ENCODE measurements at places on chromosomes 16 and 17.
A peak's percentile ranks its signal among the peaks of the same experiment; 100 is the strongest.

- no peak for DNase-seq
These were observed 225.7 kb downstream of the CEP112 start for GRCh38 chr17:65966072-65966695.

- DNase-seq: no peak
These were observed 456.6 kb upstream of the DYNLRB2 start for GRCh38 chr16:80084163-80084562.

GRCh38 chr17:32136856-32137255 lies 5.4 kb upstream of the RHOT1 start:
- DNase-seq: no peak

DNA sequence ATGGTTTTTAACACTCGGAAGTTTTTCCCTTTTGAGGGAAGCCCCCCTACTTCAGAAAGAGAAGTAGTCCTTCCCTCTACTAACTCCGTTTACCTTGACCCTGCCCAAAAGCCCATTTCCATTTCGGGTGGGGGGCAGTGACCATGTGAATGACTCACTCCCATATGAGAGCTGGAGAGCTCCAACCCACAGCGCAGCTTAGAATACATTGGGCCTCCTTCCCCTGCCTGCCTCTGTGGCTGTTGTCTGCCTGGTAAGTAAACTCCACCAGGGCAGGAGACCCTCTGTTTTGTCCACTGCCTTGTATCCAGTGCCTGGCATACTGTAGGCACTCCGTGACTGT lies 985 bp downstream of the SGSM2 start:
- no peak for DNase-seq

DNA sequence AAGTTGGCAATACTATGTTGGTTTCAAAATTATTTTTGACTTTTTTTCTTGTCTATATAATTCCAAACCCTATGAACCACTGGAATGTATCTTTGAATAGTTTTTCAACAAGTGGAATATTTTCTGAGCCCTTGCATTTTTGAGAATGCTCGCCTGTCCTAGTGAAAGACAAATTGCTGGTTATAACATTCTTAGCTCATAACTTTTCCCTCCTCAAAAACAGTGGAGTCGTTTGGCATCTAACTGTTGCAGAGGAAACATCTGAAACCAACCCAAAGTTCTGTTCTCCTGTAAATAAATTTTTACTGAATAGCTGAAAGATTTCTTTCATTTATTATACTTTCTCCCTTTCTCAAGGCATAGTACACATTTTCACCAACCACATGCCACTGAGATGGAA lies 11.3 kb upstream of the COX10 start:
- no peak for DNase-seq

DNA sequence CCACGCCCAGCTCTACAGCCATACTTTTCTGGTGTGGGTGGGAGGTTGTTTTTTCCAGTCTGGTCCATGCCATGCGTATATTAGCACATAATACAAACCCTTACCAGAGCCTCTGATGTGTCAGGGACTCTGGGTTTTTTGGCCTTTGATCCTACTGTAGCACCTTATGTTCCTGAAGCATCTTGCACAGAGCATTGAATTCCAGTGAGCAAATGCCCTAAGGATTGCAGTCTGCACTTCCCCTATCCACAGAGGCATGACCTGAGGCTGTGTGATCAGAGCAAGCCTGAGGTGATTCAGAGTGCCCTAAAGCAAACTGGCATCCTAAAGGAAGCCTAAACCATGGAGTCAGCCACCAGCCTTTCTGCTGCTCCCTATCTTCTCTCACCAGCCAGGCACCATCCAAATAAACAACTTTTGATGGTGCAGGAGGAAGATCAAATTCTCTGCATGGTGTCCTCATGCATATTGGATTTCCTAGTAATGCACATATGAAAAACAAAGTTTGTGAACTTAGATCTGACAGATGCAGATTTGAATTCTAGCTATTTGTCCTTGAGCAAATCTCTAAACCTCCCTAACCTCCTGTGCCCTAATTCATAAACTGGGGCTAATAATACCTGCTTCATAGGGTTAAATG lies 41.2 kb upstream of the HAS3 start:
- no peak for DNase-seq

DNA sequence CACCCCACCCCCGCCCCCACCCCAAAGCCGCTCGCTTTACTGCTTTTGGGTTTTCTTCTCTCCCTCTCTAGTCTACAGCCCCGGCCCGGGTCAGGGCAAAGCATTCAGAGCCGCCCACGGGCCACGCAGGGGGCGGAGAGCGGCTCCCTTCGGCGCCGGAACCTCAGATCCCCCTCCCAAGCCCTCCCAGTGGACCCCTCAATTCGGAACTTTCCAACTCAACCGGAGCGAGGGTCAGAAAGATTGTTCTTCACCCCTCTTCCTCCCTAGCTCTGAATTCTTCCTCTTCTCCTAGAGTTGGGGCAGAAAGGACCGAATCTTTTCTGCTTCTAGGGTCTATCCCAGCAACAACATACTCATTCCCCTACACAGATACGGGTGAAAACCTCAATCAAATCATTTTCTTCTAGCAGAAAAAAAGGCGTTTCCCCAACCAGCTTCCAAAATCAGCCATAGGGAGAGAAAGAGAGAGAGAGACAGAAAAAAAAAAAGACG lies 1.0 kb downstream of the HOXB2 start:
- no peak for DNase-seq

DNA sequence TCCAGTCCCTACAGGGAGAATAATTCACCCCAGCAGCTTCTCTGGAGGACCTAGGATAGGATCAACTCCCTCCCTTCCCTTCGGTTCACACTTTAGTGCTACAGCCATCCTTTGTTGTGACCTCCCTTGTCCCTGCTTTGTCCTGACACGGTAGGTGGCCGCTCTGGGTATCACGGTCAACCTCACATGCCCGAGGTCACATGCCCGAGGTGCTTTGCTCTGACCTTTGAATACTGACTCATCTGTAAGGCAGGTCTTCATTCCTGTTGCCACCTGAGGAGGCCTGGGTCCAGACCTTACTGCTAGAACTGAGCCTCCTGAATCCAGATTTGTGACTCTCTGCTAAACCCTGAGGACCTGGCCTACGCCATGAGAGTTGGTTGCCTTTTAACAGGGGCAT lies 19.7 kb downstream of the ALKBH5 start:
- no peak for DNase-seq

DNA sequence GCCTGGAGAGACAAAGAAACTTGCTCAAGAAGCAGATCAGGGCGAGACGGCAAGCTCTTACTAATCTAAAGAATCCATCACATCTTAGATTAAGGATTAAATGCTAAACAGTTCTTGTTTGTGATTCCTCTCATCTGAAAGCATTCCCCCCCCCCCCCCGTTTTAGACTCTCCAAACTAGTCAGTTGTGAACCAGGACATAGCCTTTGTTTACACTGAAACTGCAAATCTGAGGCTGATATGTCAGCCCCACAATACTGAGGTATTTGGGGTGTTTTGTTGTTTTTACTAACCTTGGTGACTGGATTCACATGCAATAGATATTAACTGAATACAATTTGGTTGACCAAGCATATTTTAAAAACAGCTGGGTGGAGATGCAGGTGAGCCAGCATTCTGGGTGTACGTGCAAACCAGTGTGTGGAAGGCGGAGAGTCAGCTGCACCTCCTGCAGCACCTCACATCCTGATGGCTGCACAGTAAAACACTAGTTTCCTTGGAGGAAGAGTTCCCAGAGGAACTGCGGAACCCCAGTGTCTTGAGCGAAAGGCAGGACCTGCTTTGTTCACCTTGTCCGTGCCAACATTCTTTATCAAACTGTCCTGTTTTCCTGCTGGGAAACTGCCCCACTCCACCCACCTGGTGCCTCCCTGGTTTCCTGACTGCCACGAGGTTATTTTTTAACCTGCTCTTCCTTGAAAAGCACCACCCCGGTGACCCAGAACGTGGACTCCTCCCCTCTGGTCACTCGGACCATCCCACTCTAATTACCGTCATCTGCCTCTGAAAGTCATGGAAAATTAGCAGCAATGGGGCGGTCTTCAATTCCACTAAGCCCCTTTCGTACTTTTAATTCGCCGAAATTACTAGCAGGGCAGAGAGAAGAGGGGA lies 1.2 kb upstream of the YPEL2 start:
- peak; percentile 74 for DNase-seq

- DNase-seq: no peak
These were observed 186.3 kb downstream of the CPPED1 start for GRCh38 chr16:12617401-12617819.

GRCh38 chr16:25012525-25012991 lies 2.6 kb downstream of the ARHGAP17 start:
- peak; percentile 34 for DNase-seq

GRCh38 chr17:57299176-57299575 lies 42.9 kb downstream of the MSI2 start:
- no peak for DNase-seq

GRCh38 chr17:32120141-32120540 lies 22.2 kb upstream of the RHOT1 start:
- no peak for DNase-seq

DNA sequence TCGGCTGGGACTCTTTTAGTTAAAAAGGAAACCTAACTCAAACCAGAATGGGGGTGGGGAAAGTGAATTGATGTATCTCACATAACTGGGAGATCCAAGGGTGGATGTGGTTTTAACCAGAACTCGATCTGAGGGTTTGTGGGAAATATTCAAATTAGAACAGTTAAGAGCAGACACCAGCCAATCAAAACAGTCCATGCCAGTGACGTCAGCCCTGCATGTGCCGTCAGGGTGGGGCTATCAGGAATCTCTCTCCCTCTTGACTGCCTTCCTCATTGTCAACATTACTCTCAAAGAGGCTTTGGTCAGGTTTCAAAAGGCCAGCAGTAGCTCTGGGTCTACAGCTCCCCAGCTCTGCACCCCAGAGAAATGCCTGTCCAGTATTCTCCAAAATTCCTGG lies 94.2 kb upstream of the HSBP1 start:
- DNase-seq: no peak

Measured in HuH-7 (cell line).